Choroid plexus epithelial cell (primary cell): ENCODE measurements at places on chromosomes 3 and 15.
A peak's percentile ranks its signal among the peaks of the same experiment; 100 is the strongest.

DNA sequence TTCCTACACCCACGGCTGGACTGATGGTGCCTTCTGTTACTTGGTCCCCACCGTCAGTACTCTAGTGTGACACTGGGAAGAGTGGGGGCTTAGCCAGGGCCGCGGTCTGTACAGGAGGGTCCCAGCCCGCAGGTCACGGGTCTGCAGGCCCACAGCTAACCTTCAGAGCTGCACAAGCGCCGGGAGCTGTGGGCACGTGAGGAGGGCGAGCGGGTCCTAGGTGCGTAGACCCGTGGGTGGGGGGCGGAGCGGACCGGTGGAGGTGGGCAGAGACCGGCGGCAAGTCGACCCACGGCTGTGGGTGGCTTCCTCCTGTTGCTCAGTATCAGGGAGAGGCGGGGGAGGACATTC is 1.2 kb downstream of the TNFAIP8L3 start:
- no peak for DNase-seq

- no peak for DNase-seq
Observed at GRCh38 chr15:90044916-90045371, 43.8 kb downstream of the ZNF710 start.

- DNase-seq: peak; percentile 22
Observed at GRCh38 chr3:86782286-86782685, 208.7 kb downstream of the VGLL3 start.

DNA sequence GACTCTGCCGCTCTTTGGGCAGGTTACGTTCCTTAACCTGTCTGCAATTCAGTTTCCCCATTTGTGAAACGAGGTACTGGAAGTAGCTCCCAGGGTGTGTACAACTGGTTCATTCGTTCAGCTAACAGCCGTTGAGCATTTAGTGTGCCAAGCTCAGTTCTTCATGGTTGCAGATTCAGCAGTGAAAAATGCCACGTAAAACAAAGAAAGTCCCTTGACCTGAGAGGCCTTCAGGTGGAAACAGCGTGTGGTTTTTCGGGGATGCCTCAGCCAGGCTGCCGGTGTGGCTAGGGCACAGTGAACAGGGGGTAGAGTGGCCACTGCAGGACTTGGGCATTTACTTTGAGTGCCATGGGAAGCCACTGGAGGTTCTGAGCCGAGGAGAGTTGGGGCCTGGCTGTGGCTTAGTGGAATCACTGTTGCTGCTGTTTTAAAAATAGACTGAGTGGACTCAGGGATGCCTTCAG is 4.7 kb downstream of the SYNM start:
- DNase-seq: no peak

GRCh38 chr15:86743283-86743903 is 663.7 kb downstream of the AGBL1 start:
- no peak for DNase-seq

- peak; percentile 39 for DNase-seq
Observed at GRCh38 chr3:111173328-111173900, 101.8 kb downstream of the NECTIN3 start.

DNA sequence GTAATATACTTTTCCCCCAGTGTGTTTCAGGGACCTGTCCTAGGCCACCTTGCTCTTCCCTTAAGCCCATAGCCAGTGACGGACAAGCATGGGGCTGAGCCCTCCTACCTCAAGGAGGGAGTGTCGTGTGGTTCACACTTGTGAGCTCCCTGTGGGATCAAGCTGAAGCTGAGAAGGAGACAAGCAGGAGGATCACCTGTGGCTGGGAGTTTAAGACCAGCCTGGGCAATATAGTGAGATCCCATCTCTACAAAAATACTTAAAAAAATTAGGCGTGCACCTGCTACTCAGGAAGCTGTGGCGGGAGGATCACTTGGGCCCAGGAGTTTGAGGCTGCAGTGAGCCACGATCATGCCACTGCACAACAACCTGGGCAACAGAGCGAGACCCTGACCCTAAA is 76.7 kb upstream of the RPL35A start:
- no peak for DNase-seq

DNA sequence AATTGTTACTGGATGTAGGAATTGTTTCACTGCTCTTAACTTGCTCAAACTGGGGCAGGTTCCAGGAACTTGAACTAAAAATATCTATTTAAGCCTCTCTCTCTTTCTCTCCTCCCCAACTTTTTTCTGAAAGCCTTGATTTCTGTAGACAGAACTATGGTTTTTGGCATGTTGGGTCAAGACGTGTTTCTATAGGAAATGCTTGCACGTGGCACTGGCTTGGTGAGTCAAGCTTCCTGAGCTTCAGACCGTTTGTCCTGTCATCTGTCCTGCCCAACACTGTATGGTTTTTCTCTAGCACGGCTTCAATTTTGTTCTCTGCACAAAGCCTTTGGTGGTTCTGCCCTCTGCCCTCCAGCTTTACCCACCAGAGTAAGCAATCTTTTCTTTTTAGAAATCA is 13.5 kb downstream of the EAF1 start:
- peak; percentile 40 for DNase-seq

- DNase-seq: no peak
Observed at GRCh38 chr15:51302480-51302879, 35.9 kb downstream of the CYP19A1 start.

DNA sequence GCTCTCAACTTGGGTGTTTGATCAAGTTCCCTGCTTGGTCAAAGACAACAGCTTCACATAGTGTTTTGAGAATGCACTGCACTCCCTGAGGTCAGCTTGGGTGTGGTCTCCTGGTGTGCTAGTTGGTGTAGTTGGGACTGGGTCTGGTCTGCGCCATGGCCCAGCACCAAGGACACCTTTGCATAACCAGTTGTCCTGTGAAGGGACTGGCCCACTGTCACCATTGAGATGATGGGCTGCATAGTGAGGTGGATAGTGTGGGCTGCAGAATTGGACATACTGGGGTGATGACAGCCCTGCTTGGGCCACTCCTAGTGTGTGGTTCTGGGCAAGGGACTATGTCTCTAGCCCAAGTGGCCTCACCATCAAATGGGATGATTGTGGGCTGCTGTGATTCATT is 9.5 kb downstream of the RPSA start:
- no peak for DNase-seq

GRCh38 chr3:133996251-133996661 is 33.5 kb downstream of the SLCO2A1 start:
- peak; percentile 10 for DNase-seq

GRCh38 chr15:52532427-52532826 is 3.7 kb upstream of the MYO5A start:
- DNase-seq: no peak

DNA sequence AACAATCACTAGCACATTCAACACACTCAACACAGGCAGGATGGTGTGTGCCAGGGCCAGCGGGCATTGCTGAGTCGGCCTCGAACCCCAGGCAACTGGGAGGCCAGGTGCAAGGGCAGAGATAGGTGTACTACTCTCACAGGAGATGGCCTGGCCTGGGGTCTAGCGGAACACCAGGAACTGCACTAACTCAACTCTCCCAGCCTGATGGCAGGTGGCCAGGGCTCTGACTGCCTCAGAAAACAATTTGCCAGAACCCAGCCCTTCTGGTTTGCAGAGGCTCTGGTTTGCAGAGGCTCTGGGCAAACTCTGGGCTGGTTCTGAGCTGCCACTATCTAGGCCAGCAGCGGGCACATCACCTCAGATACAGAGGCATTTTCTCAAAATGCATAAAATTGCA is 229.2 kb upstream of the CHRNA7 start:
- no peak for DNase-seq

- no peak for DNase-seq
Observed at GRCh38 chr15:70475921-70476320, 287.4 kb downstream of the UACA start.

DNA sequence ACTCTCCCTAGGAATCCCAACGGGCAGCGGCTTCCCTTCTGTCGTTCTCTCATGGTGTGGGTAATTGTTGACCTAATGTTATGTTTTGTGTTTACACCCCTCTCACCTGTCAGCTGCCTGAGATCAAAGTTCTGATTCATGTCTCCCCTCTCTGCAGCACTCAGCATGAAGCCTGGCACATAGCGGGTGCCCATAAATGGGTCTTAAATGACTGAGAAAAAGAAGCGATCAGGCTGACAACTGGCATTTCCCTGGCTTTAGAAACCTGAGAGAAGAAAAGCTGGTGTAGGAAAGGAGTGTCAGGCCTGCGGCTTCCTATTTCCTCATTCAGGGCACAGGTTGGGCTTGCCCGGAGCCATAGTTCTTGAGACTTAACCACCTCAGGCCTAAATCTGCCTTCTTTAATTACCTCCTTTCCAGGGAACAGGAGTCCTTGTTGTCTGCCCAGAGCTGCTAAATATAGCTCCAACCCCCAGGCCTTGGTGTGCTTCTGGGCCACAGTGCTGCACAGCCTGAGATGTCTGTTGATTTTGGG is 31.8 kb downstream of the LPP start:
- peak; percentile 43 for DNase-seq

DNA sequence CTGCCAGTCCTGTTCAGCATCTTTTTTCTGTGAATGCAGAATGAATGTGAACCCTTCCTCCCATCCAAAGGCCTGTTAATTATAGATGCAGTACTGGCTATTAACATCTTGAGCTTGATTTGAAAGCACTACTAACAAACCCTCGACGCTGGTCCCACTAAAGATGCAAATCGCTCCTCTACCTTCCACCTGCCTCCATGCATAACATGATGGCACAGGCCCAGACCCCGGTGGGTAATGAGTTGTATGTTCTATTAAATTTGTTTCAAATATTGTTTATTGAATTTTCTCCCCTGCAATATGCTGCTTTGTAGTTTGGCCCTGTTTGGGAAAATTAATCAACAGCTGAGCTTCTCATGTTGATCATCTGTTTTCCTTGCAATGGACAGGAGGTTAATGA is 69.3 kb downstream of the RAB11A start:
- DNase-seq: no peak

- peak; percentile 100 for DNase-seq
Observed at GRCh38 chr3:8560366-8561007, 58.9 kb downstream of the LMCD1 start.

DNA sequence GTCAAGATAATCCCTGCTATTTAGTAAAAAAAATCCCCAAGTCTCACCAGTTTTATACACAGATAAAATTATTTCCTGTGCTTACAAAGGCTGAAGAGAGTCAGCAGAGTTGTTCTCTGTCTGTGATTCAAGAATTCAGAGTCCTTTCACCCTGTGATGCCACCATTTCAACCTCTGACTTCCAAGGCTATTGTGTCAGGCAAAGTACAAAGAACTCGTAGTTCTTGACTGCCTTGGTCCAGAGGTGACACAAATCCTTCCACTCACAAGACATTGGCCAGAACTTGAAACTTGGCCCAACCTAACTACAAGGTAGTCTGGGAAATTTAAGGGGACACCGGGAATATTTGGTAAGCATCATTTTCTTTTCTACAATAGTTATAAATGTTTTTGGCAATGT is 34.9 kb upstream of the CMC1 start:
- no peak for DNase-seq

GRCh38 chr15:27324886-27325615 is 354.1 kb downstream of the GABRG3 start:
- no peak for DNase-seq

GRCh38 chr3:198071602-198072287 is 111.7 kb downstream of the LMLN start:
- DNase-seq: peak; percentile 100

GRCh38 chr3:8653800-8654408 is 9.3 kb upstream of the SSUH2 start:
- DNase-seq: no peak

GRCh38 chr3:48297111-48297810 is 36.2 kb downstream of the SPINK8 start:
- no peak for DNase-seq

DNA sequence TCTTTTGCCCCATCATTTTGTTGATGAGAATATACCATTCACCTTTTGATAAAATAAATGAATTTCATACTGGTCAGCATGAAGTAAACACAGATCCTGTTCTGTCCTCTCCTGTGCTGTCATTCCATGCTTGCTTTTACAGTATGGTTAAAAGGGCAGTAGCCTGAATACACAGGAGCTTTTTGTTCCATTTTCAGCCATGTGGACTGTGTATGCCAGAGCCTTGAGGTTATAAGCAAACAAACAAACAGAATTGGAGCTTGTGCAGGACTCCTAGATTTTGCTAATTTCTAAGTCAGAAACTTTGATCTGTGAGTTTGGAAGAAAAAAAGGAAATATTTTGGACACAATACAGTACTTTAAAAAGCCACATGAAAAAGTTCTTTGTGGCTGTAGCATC is 91.9 kb downstream of the LRRC28 start:
- DNase-seq: no peak

- no peak for DNase-seq
Observed at GRCh38 chr3:123281406-123281805, 79.7 kb downstream of the SEC22A start.

GRCh38 chr3:172303941-172304558 is 144.2 kb downstream of the GHSR start:
- DNase-seq: no peak

DNA sequence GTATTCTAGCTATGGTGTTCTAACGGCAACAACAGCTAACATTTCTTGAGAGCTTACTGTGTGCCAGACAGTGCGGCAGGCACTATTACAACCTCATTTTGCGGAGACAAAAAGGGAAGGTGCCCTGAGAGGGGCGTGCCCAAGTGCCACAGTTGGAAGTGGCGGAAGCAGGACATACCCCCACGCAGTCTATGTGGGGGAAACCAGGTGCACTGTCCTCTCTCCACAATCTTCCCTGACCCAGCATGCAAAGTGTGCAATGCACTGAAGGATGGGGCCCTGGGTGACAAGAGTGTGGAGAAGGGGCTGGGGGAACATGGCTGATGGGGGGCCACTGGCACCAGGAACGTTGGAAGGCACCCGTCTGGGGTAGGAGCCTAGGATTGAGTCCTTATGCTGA is 8.6 kb downstream of the ANP32A start:
- DNase-seq: no peak

- DNase-seq: peak; percentile 76
Observed at GRCh38 chr3:141000027-141000663, 51.0 kb upstream of the SPSB4 start.

- peak; percentile 94 for DNase-seq
Observed at GRCh38 chr3:17039594-17039993, 154.8 kb downstream of the PLCL2 start.

DNA sequence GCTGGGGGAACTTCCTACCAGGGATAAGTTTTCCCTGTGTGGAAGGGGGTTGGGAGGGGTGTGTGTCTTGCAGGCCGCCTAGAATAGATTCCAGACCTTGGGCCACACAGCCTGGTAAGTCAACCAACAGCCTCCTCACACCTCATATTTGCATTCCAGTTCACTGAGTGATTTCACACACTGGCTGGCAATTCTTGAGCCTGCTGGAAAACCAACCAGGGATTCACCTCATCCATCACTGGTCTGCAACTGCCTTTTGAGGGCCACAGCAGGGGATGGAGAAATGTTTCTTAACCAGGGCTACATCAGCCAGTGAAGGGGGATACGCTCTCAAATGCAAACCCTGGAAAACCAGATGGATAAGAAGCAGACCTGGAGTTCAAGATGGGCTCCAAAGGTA is 2.0 kb downstream of the FSTL1 start:
- peak; percentile 73 for DNase-seq

DNA sequence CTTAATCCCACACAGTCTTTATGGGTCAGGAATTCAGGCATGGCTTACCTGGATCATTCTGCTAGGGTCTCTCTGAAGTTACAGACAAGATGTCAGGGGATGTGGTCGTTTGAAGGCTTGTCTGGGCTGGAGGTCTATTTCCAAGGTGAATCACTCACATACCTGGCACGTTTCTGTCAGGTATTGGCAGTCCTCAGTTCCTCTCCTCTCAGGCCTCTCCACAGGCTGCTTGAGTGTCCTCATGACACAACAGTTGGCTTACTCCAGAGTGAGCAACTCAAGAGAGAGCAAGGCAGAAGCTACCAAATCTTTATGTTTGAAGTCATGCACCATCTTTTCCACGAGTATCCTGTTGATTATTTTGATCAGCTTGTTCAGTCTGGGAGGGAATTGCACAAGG is 43.9 kb upstream of the PARP14 start:
- no peak for DNase-seq

GRCh38 chr3:42072831-42073301 is 18.3 kb upstream of the TRAK1 start:
- no peak for DNase-seq
